ENCODE measurements at places on chromosomes 1 and 21. TPM values are rescaled to one million over a fixed set of nuclear protein-coding genes. Genes with fewer than 3 reads are reported as not detected.

Gene C1orf210
- 100 TPM for total RNA-seq

Gene NUF2
- 28.5 TPM for total RNA-seq

Gene HSPB7
- total RNA-seq = 63.1 TPM

Gene SMIM11
- total RNA-seq = 7.2 TPM

Gene ADGRL4
- 3.5 TPM for total RNA-seq

Gene FCGR2B
- 12.7 TPM for total RNA-seq
